ENCODE measurements at places on chromosomes 4 and X.

DNA sequence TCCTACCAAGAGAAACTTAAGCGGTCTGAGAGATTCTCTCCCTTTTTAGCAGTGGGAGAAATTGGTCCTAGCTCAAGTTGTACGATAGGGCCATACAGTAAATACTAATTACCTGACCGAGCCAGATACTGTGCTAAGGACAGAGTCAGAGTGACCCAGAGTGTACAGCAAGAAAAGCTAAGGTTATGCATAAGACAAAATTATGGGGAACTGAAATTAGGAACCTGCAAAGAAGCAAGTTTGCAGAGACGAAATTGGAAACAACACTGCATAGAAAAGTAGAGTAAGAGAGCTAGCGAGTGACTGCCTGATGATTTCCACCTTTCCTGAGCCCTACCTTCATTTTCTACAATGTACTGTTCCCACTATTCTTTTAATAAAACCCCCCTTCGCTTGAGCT is 278.1 kb downstream of the NKX6-1 start:
- DNase-seq: no peak

- DNase-seq: no peak
Observed at GRCh38 chrX:155334486-155335336, at the start of gene CLIC2. CLIC2 (minus strand) TSS chrX:155334614; CDS start chrX:155334427, 187 bp downstream.

DNA sequence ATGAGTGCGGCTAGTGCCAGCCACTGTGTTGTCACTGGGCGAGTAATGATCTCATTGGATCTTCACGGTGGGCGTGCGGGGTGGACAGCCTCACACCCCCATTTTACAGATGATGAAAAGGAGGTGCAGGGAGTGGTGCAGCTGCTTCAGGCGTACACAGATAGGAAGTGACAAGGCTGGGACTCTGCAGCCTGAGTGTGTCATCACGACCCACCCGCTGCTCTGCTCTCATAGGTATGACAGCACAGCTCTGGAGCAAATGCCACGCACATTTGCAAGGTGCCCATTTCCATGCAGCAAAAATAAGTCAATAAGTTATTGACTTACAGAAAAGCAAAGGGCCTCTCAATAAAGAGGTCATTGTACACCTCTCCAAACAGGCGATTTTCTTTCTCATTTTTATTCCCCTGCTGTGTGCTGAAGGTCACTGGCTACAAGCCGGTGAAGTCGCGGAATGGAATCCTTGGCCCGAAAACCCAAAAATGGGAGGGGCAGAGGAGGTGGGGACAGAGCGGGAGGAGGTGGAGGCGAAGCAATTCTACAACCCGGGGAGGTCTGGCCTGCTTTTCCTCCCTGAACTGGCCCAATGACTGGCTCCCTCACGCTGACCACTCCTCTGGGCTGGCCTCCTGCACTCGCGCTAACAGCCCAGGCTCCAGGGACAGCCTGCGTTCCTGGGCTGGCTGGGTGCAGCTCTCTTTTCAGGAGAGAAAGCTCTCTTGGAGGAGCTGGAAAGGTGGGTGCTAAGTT is at the start of gene SOD3:
SOD3 (plus strand) TSS at position 658 of the 750 bp plus-strand sequence. CDS start 3,949 bp downstream, outside the sequence.
- no peak for DNase-seq

GRCh38 chrX:51496501-51497291 is at the start of gene NUDT11:
NUDT11 (minus strand) TSS chrX:51496592; CDS start chrX:51496444, 148 bp downstream.
- DNase-seq: peak; percentile 41

DNA sequence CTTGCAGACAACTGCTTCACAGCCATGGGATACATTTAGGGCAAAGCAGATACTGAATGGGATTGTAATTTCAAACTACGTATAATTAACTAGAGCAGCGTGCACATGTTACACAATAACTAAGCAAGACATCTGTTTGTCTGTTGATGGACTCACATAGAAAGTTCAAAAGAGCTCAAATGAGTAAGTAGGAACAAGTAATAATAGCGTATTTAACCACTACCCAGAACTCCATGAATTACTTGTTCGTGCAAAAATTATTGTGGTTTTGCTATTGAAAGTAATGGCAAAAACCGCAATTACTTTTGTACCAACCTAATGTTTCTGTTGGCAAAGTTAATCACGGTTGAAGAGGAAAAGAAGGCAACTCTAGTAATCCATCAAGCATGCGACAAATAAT is 825.4 kb downstream of the PCDH18 start:
- DNase-seq: no peak

- DNase-seq: no peak
Observed at GRCh38 chrX:139049465-139049864, 337.9 kb upstream of the FGF13 start.

GRCh38 chrX:63785708-63786040 is 660 bp upstream of the ARHGEF9 start:
- no peak for DNase-seq

DNA sequence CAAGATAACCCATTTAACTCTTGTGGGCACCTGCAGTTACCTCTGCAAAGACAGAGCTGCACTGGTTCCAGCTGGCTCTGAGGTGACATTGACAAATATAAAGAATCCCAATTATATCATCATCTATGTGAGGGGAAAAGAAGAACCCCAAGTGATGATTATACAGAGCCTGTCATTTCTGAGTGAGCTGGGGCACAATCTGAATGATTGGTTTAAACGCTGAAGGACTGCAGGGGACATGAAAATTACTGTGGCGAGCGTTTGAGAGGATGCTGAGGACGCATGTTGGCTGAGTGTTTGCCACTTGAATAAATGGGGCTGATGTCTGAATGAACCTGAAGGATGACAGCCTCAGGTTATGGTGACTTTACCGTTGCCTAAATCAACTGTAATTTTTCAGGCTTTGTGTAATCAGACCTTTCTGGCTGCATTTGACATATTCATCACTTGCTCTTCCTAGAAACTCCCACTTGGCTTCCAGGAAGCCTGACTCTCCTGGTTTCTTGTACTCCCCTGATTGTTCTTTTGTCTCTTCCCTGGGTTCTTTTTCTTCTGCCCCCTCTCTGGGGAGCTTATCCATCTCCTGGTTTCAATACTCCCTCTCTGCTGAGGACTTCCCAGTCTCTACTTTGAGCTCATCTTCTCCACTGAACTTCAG is 4.1 kb upstream of the HSD17B10 start:
- DNase-seq: no peak

GRCh38 chr4:4456816-4457578 is 70.1 kb downstream of the NSG1 start:
- no peak for DNase-seq

- DNase-seq: no peak
Observed at GRCh38 chrX:154734061-154734781, 16.7 kb downstream of the GAB3 start.

- DNase-seq: no peak
Observed at GRCh38 chr4:99763635-99764101, 53.0 kb upstream of the DAPP1 start.

- no peak for DNase-seq
Observed at GRCh38 chrX:56029188-56029587, 203.0 kb upstream of the KLF8 start.

DNA sequence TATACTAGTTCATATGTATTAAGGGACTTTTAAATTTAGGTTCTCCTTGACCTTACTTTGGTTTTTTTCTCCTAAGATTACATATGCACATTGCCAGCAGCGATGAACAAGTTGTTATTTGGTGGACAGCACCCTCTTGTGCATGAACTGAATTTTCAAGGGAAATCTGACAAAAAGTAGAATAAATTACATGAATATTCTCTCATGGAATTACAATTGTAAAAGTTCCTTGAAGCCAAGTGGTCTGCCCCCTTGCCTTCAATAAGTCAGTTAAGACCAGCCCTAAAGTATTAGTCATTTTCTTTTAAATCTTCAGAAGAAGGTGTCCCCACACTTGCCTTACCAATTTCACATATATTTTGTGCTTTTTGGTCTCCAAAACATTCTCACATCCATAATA is 30.7 kb upstream of the SMARCA5 start:
- no peak for DNase-seq

GRCh38 chr4:167509551-167509950 is 275.3 kb upstream of the SPOCK3 start:
- no peak for DNase-seq

- no peak for DNase-seq
Observed at GRCh38 chrX:65480960-65481359, 53.6 kb downstream of the LAS1L start.

- no peak for DNase-seq
Observed at GRCh38 chr4:26787461-26788340, 72.9 kb upstream of the STIM2 start.

DNA sequence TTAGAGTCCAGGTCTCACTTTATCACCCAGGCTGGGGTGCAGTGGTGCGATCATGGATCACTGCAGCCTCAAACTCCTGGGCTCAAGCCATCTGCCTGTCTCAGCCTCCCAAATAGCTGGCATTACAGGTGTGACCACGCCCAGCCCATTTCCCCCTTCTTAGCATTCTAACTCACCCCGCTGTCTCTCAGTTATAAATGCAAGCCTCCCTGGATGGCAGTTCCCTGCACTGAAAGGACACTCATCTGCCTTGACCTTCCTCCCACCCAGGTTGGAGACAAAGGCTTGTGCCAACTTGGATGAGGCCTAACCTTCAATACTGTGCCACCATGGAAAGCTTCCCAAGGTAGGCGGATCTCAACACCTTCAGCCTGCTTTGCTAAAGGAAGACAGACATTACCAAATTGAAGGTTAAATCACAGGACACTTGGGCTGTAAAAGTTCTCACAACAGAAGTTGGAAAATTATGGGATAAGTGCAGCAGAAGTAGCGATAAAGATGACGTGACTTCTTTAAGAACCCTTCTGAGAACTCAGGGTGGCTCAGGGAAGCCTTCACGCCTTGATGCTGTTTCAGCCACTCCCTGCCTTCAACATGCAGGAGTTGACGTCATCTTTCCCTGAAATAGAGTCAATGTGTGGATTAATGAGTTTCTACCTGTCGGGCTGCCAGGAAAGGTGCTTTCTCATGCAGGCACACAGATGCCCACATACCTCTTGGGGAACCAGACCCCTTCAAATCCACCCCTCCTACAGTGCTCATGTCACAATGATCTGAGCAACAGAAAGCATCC is 10.6 kb upstream of the GPM6B start:
- DNase-seq: no peak

DNA sequence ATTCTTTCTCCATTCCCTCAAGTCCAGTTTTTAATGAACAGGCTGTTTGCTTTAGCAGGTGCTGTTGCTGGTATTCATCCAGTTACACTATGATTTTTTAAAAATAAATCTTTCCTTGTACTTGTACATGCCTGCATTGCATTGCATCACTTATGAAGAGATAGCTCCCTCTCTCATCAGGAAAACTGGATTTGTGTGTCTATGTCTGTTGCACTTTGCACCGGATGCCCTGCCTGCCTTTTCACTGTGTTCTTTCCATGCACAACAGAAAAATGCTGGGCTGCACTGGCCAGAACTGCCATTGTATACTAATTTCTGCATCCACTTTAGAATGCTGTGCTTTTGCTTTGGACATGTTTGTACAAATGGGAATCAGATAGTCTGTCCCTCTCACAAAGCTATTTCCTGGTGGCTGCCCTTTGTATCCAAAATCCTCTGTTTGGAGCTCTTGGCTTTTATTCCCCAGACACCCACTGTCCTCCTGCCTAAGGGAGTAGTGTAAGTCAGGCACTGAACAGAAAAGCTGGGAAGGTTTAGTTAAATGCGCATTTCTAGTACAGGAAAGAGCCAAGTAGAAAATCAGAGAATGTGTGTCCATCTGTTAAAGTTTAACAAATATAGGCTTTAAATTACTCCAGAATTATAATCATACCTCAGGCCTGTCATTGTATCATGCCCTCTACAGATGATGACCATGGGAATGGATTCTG is 119.1 kb downstream of the MBNL3 start:
- no peak for DNase-seq

DNA sequence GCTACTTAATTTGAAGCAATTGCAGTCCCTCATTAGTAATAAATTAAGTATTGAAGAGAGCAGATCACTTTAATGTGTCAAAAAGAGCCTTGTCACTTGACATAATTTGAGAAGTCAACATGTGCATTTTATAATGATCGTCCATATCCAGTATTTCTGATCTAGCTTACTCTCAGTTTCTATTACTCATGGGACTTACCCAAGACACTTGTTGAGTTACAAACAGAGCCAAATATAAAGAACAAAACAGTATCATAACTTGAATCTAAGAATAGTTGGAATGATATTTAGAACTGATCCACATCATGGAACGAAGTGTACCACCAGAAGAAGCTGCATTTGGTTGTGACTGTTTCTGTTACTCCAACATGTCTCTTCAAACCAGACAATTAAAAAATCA is 54.7 kb downstream of the SLITRK4 start:
- DNase-seq: no peak

GRCh38 chr4:15042529-15043167 is 40.4 kb downstream of the CPEB2 start:
- no peak for DNase-seq

- no peak for DNase-seq
Observed at GRCh38 chr4:145805490-145805889, 125.5 kb downstream of the C4orf51 start.

DNA sequence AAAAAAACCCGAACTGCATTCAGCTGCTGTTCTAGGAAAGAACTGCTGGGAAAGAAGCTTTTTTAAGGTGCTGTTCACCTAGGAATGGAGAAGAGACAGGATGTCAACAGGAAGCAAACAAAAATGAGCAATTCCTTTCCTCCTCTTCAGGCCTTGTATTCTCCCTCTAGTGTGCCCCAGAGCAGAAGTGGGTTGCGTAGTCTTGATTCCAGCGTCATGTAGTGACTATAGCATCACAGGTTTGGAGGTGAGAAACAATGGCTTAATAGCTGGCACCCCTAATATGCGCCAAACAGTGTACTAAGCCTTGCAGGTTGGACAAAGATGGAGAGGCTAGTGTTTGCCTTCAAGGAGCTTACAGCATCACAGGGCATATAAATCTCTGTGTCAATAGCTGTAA is 146.3 kb upstream of the LCORL start:
- DNase-seq: no peak

DNA sequence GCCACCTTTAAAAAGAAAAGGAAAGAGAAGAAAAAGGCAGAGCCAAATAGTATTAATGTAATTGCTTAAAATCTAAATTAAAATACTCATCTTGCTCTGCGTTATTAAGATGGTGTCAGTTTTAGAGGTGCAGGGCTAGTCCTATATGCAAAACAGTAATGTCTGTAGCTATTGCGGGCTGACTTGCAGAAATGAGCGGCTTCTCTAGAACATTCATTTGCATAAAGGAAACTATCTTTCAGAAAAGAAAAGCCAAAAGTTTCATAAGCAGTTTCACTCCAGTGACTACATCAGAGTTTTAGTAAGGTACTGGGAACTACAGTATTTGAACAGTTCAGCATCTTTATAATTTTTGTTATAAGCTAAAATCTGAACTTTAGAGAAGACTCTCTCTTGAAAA is 6.0 kb downstream of the SMAD1 start:
- no peak for DNase-seq

DNA sequence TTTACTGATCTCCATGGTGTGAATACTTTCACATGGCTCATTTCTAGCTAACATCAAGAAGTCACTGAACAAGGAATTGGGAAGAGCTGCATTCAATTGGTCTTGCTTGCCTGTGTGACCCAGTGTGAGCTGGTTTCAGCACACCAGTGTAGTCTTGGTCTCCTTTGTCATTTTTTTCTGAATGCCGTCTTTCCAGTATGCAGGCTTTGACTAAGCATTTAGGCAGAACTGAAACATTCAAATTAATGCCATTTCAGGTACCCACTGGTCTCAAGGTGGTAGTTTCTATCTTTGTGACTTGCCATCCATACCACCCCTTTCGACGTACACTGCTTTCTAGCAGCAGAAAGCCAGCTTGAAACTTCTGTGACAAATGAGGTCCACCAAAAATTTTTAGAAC is 550.5 kb upstream of the BOD1L1 start:
- DNase-seq: no peak

Data from activated CD4-positive, CD25-positive, alpha-beta regulatory T cell treated with anti-CD3 and anti-CD28 coated beads, Interleukin-2, amount 50 U/mL, for 72 hours (primary cell).